ENCODE measurements at places on chromosomes 12 and 14.

GRCh38 chr14:36508418-36509068 is 11.5 kb downstream of the NKX2-1 start:
- DNase-seq = no peak

GRCh38 chr14:99562856-99563748 is 40.9 kb downstream of the CCDC85C start:
- DNase-seq = no peak

- no peak for DNase-seq
Measured at GRCh38 chr14:62988967-62989366, 56.3 kb downstream of the KCNH5 start.

DNA sequence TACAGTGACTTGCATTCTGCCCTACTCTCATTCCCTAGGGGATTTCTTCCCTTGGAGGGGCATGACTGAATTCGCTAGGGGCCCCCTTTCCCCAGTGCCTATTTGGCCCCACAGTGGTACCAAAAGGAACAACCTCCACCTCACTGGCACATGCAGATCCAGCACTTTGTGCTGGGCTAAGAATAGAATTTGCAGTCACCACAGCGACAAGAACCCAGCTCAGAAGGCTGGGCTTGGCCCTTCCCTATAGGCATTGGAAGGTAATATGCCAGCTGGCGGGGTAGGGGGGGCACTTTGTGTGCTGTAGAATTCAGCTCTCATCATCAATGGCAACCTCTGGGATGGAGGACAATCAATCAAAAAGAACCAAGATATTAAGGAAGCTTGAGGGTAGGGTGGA is 13.9 kb downstream of the BAZ2A start:
- DNase-seq = no peak

DNA sequence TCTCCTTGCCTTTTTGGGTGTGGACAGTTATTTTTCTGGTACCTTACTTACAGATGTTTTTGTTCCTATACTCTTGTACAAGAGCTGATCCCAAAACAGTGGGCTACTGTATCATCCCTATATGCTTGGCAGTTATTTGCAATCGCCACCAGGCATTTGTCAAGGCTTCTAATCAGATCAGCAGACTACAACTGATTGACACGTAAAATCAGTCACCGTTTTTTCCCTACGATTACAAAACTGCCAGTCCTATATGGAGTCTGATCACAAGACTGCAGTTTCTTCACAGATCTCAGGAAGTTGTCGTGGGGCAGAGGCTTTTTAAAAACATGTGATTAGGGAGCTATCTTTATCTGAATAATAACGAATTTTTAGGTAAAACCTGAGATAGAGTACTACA is 1.3 kb downstream of the LYSET start:
- DNase-seq = no peak

DNA sequence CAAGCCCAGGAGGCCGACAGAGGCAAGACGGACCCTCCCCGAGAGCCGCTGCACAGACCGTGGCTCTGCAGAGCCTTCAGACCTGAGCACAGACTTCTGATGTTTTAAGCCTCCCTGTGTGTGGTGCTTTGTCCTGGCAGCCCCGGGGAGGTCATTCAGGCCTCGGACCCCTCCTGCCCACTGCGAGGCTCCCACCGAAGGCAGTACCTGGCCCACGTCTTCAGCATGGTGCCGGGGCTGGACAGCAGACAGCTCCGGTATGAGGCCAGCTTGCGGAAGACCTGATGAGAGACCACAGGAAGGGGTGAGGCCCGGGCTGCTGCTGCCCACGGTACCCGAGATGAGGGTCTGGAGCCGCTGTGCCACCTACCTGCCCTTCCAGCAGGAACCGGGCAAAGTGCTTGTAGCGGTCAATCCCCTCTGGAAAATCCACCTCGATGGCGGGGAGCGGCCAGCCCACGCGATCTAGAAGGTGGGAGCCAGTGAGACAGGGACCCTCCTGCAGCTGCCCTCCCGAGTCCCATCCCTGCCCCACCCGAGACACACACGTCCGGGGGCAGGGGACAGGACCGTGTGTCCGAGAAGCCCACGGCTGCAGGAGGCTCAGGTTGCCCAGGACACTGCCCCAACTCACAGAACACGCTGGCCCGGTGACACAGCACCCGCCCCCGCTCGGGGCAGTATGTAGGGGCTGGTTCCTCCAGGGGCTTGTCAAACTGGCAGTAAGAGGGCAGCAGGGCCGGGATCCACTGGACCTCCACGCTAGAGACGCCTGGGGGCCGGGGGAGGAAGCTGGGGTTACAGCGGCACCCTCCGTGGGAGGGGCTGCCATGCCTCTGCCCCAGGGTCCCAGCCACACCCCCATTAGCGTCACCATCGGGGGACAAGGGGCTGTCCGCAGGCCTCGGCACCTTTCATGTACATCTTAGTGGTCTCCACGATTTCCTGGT is 35.6 kb upstream of the UBC start:
- DNase-seq = no peak

GRCh38 chr12:123167329-123167728 is 16.4 kb upstream of the PITPNM2 start:
- DNase-seq = no peak
